AG04449 (cell line): ENCODE measurements at places on chromosomes 6 and 20.
A peak's percentile ranks its signal among the peaks of the same experiment; 100 is the strongest.

DNA sequence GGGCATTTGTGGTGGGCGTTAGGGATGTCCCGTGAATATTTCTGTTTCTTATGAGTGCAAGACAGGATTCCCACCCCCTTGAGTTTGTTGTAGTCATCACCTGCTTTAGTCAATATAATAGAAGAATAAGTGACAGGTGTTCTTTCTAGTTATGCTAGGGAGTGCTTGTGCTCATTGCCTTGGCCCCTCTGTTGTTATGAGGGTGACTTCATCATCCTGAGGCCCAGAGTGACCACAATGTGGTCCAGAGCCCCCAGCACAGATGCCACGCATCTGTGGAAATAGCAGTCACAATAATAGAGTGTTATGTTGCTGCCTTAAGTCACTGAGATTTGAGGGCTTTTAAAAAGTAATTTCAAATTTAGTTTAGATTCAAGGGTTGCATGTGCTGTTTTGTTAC is 42.4 kb downstream of the GGTLC1 start:
- DNase-seq: no peak

GRCh38 chr6:14129575-14129974 is 12.0 kb downstream of the CD83 start:
- peak; percentile 14 for DNase-seq

DNA sequence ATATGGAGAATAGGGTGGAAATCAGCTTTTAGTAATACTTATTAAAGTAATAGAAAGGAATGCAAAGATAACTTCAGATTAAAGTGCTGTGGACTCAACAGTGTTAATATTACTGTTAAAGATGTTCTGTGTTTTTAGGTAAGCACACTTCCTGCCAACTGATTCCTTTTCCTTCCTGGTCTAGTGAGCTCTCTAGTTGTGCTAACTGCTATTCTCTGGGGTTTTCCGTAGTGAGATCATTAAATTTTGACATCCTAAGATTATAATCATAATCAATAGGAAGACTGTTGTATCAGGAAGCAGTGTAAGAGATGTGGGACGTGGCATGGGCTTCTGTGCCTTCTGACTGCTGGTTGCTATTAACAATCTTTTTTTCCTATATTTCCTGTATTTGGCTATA is 1.2 kb upstream of the TMEM217 start:
- no peak for DNase-seq

DNA sequence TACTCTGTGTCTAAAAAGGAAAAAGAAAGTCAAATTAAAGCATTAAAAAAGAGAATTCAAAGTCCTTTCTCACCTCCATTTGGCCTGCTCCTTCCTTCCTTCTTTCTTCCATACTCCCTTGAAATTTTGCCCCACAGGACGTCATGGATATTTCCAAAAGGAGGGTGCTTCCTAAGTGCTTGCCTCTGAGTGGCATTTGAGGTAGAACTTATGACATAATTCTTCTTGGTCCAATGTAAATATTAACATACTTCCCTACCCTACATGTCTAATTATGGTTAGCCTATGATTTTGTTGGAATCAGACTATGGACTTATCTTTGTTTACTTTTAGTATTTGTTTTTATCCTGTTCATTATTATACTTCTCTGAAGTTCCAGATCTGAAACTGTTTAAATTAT is 132.3 kb downstream of the PFDN4 start:
- no peak for DNase-seq

GRCh38 chr6:27157459-27158315 is 89.8 kb upstream of the PRSS16 start:
- peak; percentile 40 for DNase-seq

DNA sequence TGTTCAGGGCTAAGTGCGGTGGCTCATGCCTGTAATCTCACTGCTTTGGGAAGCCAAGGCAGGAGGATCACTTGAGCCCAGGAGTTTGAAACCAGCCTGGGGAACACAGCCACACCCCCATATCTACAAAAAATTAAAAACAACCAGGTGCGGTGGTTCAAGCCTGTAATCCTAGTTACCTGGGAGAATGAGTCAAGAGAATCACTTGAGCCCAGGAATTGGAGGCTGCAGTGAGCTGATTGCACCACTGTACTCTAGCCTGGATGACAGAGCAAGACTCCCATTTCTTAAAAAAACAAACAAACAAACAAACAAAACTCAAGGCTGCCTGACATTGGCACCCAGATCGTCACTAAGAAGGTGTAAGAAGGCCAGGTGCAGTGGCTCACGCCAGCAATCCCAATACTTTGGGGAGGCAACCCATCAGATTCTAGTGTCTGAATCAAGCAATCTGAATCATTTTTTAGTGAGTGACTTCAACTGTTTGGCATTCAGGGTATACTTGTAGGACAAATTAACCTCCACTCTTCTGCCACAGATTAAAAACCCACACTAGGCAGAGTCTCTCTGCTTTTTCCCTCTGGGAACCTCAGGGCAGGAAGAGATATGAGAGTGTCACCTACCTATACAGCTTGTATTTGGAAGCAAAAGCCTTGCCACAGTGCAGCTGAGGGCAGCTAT is 6.1 kb downstream of the PLAGL2 start:
- DNase-seq: no peak

DNA sequence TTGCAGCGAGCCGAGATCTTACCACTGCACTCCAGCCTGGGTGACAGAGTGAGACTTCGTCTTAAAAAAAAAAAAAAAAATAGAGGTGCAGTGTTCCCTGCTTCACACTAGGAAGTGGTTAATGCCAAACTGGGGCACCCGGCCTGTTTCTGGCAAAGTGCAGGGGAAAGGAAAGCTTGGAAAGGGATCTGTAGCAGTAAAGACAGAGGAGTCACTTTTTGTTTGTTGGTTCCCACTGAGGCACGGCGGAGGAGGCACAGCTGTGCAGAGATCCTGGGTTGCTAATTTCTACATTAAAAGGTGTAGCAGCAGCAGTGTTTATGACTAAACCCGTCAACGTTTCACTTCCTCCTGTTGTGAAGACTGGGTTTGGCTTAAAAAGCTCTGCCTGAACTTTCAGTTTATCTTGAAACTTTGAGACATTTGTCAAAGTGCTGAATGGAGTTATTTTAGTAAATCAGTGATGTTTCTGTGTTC is 125.6 kb downstream of the CARMIL1 start:
- DNase-seq: no peak

DNA sequence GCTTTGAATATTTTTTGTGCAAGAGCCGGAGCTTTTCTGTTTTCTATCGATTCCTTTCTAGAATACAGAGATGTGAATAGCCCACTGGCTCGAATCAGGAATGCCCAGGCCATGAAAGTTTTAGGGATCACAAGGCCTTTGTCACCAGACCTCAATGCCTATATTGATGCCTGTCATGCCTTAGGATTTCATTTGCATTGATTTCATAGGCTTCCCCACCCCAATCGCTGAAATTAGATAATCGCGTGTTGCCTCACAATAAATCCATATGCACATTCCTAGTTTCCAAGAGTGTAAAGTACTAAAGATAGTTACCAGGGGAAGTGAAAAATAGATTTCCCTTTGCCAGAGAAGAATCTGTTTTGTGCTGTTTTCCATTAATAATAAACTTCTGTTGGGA is 150.8 kb downstream of the SASH1 start:
- no peak for DNase-seq

GRCh38 chr20:17943343-17943742 is 25.3 kb downstream of the SNX5 start:
- DNase-seq: no peak
